ENCODE measurements at places on chromosomes 4 and X. TPM values are rescaled to one million over a fixed set of nuclear protein-coding genes. Genes with fewer than 3 reads are reported as not detected.

Gene SHOX
- polyA plus RNA-seq, result not detected

DNA sequence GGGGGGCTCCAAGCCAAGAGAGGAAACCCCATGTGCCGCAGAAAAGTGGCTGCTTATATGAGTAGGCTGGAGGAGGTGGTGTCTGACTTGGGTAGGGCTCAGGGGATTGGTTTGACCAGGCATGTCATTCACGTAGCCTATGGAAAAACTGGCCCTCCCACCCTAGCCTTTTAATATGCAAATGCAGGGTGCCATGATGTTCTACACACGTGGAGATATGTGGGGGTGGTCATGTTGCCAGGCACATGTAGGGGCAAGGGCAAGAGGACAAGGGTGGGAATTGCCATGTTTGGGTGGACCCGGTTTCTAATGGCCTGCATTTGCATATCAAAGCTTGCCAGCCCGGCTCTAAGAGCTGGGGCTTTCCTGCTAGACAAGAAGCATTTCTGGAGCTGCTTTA, 86.9 kb upstream of the SHISA3 start:
- H3K4me1 ChIP-seq, result no peaks in the 10 kb centered on the region
- no peak overlapping the region for H3K4me3 ChIP-seq
- DNase-seq, result no peak
- no peak overlapping the region for H3K27ac ChIP-seq
- no peaks in the 10 kb centered on the region for H3K27me3 ChIP-seq

GRCh38 chrX:37470711-37471110, 100.8 kb upstream of the LANCL3 start:
- H3K4me1 ChIP-seq, result no peaks in the 10 kb centered on the region
- H3K4me3 ChIP-seq, result no peak overlapping the region
- H3K27me3 ChIP-seq, result no peaks in the 10 kb centered on the region
- H3K27ac ChIP-seq, result no peak overlapping the region
- no peak for DNase-seq
- H3K36me3 ChIP-seq, result no peaks in the 10 kb centered on the region

GRCh38 chr4:185736882-185737281, 75.1 kb downstream of the SORBS2 start:
- H3K27me3 ChIP-seq, result peaks cover 5% of the 10 kb centered on the region
- H3K36me3 ChIP-seq, result no peaks in the 10 kb centered on the region
- no peak overlapping the region for H3K27ac ChIP-seq

DNA sequence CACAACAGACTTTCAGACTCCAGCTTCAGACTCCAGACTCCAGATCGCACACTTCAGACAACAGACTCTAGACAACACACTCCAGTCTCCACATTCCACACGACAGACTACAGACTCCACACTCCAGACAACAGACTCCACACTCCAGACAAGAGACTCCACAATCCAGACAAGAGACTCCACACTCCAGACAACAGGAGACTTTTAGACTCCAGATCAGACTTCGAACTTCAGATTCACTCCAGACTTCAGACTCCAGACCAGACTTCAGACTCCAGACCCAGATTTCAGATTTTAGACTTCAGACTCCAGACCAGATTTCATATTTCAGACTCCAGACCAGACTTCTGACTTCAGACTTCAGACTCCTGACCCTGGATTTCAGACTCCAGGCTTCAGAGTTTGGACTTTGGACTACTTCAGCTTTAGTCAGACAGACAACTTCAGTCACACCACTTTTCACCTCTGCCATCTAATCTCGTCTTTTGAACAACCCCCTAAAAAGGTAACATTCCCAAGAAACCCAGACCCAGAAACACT, 29.0 kb upstream of the TLR2 start:
- H3K27ac ChIP-seq, result no peak overlapping the region
- no peaks in the 10 kb centered on the region for H3K36me3 ChIP-seq
- no peaks in the 10 kb centered on the region for H3K4me1 ChIP-seq
- no peak overlapping the region for H3K4me3 ChIP-seq
- DNase-seq, result no peak

DNA sequence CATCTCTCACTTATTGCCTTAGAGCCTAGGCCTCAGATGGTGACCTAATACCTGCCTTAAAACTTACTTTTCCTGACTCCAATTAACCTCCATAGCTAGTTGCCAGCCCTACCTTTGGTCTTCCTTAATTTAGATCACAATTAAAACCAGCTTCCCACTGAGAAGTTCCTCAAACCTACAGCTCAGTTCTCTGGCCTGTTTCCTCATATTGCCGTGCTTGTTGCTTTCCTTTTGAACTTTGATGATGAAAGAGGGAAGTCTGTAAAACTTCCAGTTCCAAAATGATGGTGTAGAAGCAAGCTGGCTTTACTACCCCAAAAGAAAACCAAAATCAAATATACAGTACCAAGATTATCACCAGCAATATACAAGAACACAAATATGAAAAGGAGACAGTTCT, 28.9 kb upstream of the CAMK2D start:
- no peak for DNase-seq
- no peak overlapping the region for H3K27ac ChIP-seq
- no peaks in the 10 kb centered on the region for H3K36me3 ChIP-seq
- H3K4me1 ChIP-seq, result no peaks in the 10 kb centered on the region

- H3K36me3 ChIP-seq, result no peaks in the 10 kb centered on the region
- no peak overlapping the region for H3K4me3 ChIP-seq
- no peaks in the 10 kb centered on the region for H3K4me1 ChIP-seq
- no peak overlapping the region for H3K27ac ChIP-seq
- DNase-seq, result peak; percentile 28
- no peaks in the 10 kb centered on the region for H3K27me3 ChIP-seq
These were observed 176.2 kb upstream of the CXorf66 start for GRCh38 chrX:140141444-140142029.

Gene SMIM14
- polyA plus RNA-seq, result 25.9 TPM

DNA sequence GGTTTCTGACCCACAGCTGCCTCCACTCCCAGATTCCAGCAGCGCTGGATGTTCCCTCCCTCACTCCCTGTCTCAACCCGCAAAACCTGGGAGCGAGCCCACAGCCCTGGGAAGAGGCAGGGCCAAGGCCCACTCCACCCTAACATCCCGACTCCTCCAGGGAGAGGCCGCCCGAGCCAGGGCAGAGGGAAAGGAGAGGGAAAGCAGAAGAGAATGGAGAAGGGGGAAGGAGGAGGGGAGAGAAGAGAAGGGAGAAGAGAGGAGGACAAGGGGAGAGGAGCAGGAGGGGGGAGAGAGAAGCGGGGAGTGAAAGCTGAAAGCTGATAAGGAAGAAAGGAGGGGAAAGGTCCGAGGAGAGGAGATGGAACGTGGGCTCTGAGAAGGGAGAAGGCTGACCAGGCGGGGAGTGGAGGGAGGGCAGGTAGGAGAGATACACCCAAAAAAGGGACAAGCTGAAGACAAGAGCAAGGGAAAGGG, 120.2 kb upstream of the PJA1 start:
- no peaks in the 10 kb centered on the region for H3K4me1 ChIP-seq
- H3K27ac ChIP-seq, result no peak overlapping the region
- H3K36me3 ChIP-seq, result no peaks in the 10 kb centered on the region
- peak overlapping the region; percentile 52 for H3K4me3 ChIP-seq
- no peaks in the 10 kb centered on the region for H3K27me3 ChIP-seq

- no peak for DNase-seq
- H3K27me3 ChIP-seq, result no peaks in the 10 kb centered on the region
- no peaks in the 10 kb centered on the region for H3K36me3 ChIP-seq
- H3K4me3 ChIP-seq, result no peak overlapping the region
These were observed 10.5 kb downstream of the LSM6 start for GRCh38 chr4:146186041-146186440.

Gene RAB33B
- 11.4 TPM for polyA plus RNA-seq

Gene PDE6B
- 0.15 TPM for polyA plus RNA-seq

GRCh38 chrX:31092476-31092875, 20.6 kb upstream of the FTHL17 start:
- H3K27ac ChIP-seq, result no peak overlapping the region
- H3K4me1 ChIP-seq, result no peaks in the 10 kb centered on the region
- no peak overlapping the region for H3K4me3 ChIP-seq
- no peak for DNase-seq
- H3K36me3 ChIP-seq, result no peaks in the 10 kb centered on the region

Gene PRSS12
- polyA plus RNA-seq, result 136 TPM

Gene ZNF330
- polyA plus RNA-seq, result 73.4 TPM

- H3K4me1 ChIP-seq, result no peaks in the 10 kb centered on the region
- no peak for DNase-seq
- H3K27me3 ChIP-seq, result no peaks in the 10 kb centered on the region
- no peak overlapping the region for H3K27ac ChIP-seq
- H3K4me3 ChIP-seq, result no peak overlapping the region
These were observed 1756.9 kb upstream of the TENM3 start for GRCh38 chr4:180486342-180486741.

Gene SMIM10L2A
- polyA plus RNA-seq, result 0.02 TPM

Gene MAGEA8
- polyA plus RNA-seq, result not detected

DNA sequence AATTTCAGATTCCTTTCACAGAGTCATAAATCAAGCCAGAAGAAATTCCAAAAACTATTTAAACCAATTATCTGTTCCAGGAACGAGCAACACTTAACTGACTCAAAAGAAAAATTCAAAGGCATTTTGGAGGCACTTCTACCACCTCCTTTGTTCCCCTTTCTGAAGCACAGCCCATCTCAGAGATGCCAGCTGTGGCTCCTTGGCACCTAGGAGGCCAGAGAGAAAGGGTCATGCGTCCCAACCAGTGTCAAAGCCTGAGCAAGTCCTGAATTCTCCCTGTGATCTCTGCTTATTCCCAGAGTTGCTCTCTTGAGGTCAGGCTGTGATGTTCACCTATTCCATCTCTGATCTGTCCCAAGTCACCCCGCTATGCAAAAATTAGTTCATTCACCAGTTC, 105.0 kb upstream of the S100G start:
- no peak overlapping the region for H3K27ac ChIP-seq
- H3K36me3 ChIP-seq, result no peaks in the 10 kb centered on the region
- H3K27me3 ChIP-seq, result no peaks in the 10 kb centered on the region
- H3K4me3 ChIP-seq, result no peak overlapping the region
- no peaks in the 10 kb centered on the region for H3K4me1 ChIP-seq

DNA sequence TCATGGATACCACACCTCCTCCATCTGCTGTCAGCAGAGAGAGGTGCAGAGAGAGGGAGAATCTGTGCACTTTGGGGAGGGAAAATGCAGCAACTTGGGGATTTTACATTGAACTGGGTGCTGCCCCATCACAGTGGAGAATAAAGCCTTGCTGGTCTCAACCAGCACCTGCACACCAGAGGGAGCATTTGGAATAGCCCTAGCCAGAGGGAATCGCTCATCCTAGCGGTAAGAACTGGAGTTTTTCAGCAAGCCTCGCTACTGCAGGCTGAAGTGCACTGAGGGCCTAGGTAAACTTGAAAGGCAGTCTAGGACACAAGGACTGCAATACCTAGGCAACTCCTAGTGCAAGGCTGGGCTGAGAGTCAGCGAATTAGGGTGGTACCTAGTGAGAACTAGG, 148.7 kb downstream of the KDR start:
- no peaks in the 10 kb centered on the region for H3K36me3 ChIP-seq
- H3K4me3 ChIP-seq, result no peak overlapping the region
- no peak for DNase-seq
- H3K27ac ChIP-seq, result no peak overlapping the region
- H3K4me1 ChIP-seq, result no peaks in the 10 kb centered on the region

Gene COX7B2
- not detected for polyA plus RNA-seq

Gene MAGED4
- polyA plus RNA-seq, result 33.4 TPM

DNA sequence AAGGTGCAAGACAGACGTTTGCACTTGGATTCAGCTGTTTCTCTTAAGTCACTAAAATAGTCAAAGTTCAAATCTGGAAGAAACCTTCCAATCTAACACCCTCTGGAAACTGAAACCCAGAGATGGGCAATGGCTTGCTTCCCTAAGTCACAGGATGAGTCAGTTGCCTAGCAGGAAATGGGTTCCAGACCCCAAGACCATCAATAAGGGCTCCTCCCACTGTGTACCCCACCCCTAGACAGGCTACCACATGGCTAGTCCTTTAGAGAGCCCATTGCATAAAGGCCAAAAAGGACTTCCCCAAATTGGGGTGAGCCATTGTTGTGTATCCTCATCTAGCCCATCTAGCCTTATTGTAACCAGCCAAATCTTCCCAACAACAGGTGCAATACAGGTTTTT, 216.2 kb downstream of the HS6ST2 start:
- no peak for DNase-seq
- no peaks in the 10 kb centered on the region for H3K36me3 ChIP-seq
- no peak overlapping the region for H3K4me3 ChIP-seq
- no peaks in the 10 kb centered on the region for H3K27me3 ChIP-seq
- H3K4me1 ChIP-seq, result no peaks in the 10 kb centered on the region

- H3K27ac ChIP-seq, result no peak overlapping the region
- H3K27me3 ChIP-seq, result no peaks in the 10 kb centered on the region
- DNase-seq, result peak; percentile 80
- H3K36me3 ChIP-seq, result no peaks in the 10 kb centered on the region
- H3K4me3 ChIP-seq, result no peak overlapping the region
These were observed 17.0 kb upstream of the HTRA3 start for GRCh38 chr4:8252301-8253173.

GRCh38 chr4:13527981-13528820, 16.1 kb downstream of the NKX3-2 start:
- DNase-seq, result no peak
- H3K27ac ChIP-seq, result no peak overlapping the region
- peaks cover 74% of the 10 kb centered on the region for H3K27me3 ChIP-seq

Data from fibroblast of lung (primary cell).